ENCODE measurements at places on chromosomes 5 and 9. TPM values are rescaled to one million over a fixed set of nuclear protein-coding genes. Genes with fewer than 3 reads are reported as not detected.

Gene LPAR1
- total RNA-seq: 22.1 TPM

Gene CYLC2
- not detected for total RNA-seq

Gene JAKMIP2
- total RNA-seq: not detected

Gene ARHGEF37
- total RNA-seq: 2.4 TPM

Gene TAF11L10
- not detected for total RNA-seq

Gene SLC6A18
- not detected for total RNA-seq

Gene IFNK
- total RNA-seq: not detected

Gene FBP2
- not detected for total RNA-seq

Gene SET
- total RNA-seq: 375 TPM

Gene SPATA31D4
- total RNA-seq: not detected

Gene PAEP
- total RNA-seq: 0.25 TPM

Gene FAM114A2
- 9.5 TPM for total RNA-seq

Gene C9orf40
- 12.3 TPM for total RNA-seq

Gene PCDHGA5
- total RNA-seq: 0.16 TPM

Gene PCDHGB5
- 1.9 TPM for total RNA-seq

Gene MZB1
- not detected for total RNA-seq

Gene RMI1
- total RNA-seq: 13.3 TPM

Gene WWC1
- 70.4 TPM for total RNA-seq

Gene CDC25C
- total RNA-seq: 8.8 TPM

Gene QRFP
- total RNA-seq: not detected

Gene SMIM15
- 68.7 TPM for total RNA-seq

Gene FBXW5
- total RNA-seq: 98.0 TPM

Gene PIK3R1
- 7.6 TPM for total RNA-seq

Gene LRRTM2
- not detected for total RNA-seq

Gene KCNMB1
- not detected for total RNA-seq

Gene RLN2
- 0.28 TPM for total RNA-seq

Gene DOCK8
- 0.51 TPM for total RNA-seq

Gene ACOT12
- not detected for total RNA-seq

Gene WNK2
- 6.0 TPM for total RNA-seq

Gene SLC12A7
- total RNA-seq: 28.1 TPM

Gene FAXDC2
- 0.33 TPM for total RNA-seq

Gene ECM2
- total RNA-seq: 0.17 TPM

Gene ANXA1
- total RNA-seq: 1,167 TPM

Gene ECSCR
- total RNA-seq: not detected

Gene SPAAR
- total RNA-seq: 0.09 TPM

Gene ORM2
- total RNA-seq: not detected

Gene SLC25A48
- total RNA-seq: 0.11 TPM

Gene C9
- not detected for total RNA-seq

Gene EFNA5
- total RNA-seq: 16.3 TPM

Gene SLC9A3
- 2.2 TPM for total RNA-seq

Gene NOXA1
- 1.6 TPM for total RNA-seq

Gene TNFSF8
- not detected for total RNA-seq

Gene PRR16
- total RNA-seq: 0.05 TPM

Gene DIPK1B
- 6.1 TPM for total RNA-seq

Gene COL5A1
- 46.9 TPM for total RNA-seq

Gene SEMA6A
- 0.15 TPM for total RNA-seq

Gene ZNF462
- total RNA-seq: 3.6 TPM

Gene PCDHGA10
- total RNA-seq: not detected

Gene ADAMTSL1
- 0.08 TPM for total RNA-seq

Gene NPDC1
- 78.9 TPM for total RNA-seq

Gene IL33
- 0.61 TPM for total RNA-seq

Gene TAF1L
- not detected for total RNA-seq

Gene SPINK7
- not detected for total RNA-seq

Gene PAXX
- 79.7 TPM for total RNA-seq

Gene SCGB3A2
- total RNA-seq: not detected

Gene DMRT2
- not detected for total RNA-seq

Gene HRH2
- 0.34 TPM for total RNA-seq

Gene PRRX2
- total RNA-seq: 5.3 TPM
